ENCODE measurements at places on chromosomes 2 and 18. TPM values are rescaled to one million over a fixed set of nuclear protein-coding genes. Genes with fewer than 3 reads are reported as not detected.

Gene SCYGR4
- not detected for polyA plus RNA-seq

GRCh38 chr2:226791056-226791486 lies 8.5 kb downstream of the IRS1 start:
- DNase-seq, result no peak

Gene SPAST
- 2.4 TPM for polyA plus RNA-seq

DNA sequence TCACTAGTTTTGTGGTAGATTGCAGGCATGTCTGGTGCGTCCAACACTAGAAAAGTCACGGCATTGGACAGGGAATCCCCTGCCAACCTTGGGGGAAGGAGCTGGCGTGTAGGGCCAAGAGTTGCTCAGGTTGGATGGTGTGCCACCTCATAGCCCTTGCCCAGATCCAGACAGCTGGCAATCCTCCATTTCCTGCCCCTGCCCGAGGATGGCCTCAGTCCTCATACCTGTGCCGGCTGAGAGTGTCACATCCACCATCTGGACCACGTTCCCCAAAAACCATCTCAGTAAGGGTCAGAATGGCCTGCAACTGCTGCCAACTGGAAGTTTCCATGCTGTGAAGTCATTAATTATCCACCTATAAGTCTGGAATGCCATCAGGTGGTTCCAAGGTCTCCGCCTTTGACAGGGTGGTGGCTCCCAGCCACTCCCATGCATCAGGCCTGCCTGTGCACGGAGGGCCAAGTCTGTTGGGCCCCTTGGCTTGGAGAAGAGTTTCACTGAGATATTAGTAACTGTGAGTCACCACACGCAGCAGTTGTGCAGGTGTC lies 55.0 kb downstream of the IMPA2 start:
- no peak for DNase-seq

- no peak for DNase-seq
Observed at GRCh38 chr2:175728032-175728431, 274.0 kb downstream of the LNPK start.

Gene ACTR1B
- polyA plus RNA-seq, result 56.2 TPM

GRCh38 chr2:18176679-18177215 lies 298.3 kb downstream of the KCNS3 start:
- no peak for DNase-seq

DNA sequence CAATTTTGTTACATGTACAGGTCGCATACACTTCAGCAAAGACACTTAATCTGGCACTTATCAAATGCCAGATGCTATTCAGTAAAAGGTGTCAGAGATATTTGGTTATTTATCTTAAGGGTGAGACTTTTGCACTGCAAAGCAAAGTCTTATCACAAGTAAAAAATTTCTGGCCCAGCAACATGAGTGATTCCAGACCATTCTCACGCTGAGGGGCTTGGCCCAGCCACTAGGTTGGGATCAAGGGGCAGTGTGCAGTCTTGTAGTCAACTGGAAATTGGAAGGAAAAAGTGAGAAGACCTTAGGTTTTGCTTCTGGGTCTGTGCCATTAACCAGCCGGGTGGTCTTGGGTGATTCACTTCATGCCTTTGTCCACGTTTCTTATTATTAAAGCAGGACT lies 181.6 kb downstream of the RNF144A start:
- DNase-seq, result no peak

- DNase-seq, result no peak
Observed at GRCh38 chr18:62186499-62186773, 420 bp downstream of the PIGN start.

DNA sequence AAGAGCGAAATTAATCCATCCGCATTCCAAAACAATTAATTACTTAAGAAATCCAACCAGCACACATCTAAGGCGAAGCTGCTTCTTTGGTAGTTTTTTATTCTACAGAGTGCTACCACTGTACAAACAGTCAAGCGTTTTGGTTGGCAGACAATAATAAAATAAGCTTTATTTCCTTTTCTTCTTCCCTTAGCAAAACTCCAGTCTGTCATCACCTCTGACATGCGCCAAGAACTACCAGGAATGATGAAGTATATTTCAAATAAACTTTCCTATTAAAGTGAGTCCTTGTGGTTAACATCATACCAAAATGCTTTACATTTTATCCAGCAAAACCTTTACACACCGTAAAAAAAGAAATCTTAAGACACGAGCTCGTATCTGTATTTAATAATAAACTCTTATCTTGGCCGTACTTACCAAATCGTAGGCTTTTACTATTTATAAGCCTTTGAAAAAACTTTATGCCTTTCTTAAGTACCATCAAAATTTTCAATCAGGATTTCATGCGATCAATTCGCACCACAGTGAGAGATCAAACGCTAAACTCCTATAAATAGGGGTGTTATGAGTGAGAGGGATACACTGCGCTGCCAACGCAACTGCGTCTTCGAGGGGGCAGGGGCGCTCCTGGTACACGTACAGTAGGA lies 1.3 kb downstream of the ATL2 start:
- no peak for DNase-seq

- DNase-seq, result no peak
Observed at GRCh38 chr2:43212216-43212835, 14.1 kb downstream of the ZFP36L2 start.

Measured in stomach (tissue), 19 donors.